ENCODE measurements at places on chromosomes 5 and 9. TPM values are rescaled to one million over a fixed set of nuclear protein-coding genes. Genes with fewer than 3 reads are reported as not detected.

The C9orf153 gene
- not detected for total RNA-seq

DNA sequence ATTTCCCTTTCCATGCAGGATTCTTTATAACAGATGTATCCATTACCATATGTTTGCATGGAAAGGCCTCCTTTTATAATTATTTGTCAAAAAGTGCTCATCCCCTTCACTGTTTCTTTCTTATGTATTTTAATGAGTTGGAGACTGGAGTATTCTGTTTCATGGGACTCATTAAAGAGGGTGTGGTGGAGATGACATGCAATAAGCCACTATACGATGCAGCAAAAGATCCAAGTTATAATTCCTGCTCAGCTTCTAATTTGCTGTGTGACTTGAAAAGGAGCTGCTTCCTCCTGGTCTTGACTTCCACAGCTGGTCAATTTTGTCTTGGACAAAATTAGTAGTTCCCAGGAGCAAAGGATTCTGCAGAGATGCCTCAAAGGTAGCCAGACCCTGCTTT, 13.9 kb downstream of the SGCD start:
- DNase-seq: no peak

DNA sequence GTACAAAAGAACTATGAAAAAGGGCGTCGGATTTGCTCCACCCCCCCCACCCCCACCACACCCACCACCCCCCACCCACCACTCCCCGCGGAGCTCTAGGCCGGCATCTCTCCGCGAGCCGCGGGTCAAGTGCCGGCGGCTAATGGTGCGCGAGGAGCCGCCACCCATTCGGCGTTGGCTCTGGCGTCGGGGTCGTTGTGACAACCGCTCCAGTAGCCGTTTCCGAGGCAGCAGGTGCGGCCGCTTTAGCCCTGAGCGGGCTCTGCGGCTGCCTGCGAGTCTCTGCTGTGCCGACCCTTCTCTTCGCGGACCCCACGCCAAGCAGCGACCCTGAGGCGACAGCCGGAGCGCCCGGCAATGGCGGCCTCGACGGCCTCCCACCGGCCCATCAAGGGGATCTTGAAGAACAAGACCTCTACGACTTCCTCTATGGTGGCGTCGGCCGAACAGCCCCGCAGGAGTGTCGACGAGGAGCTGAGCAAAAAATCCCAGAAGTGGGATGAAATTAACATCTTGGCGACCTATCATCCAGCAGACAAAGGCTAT, at the start of gene PPP1R2B:
PPP1R2B (plus strand) TSS at position 90 of the 546 bp plus-strand sequence; CDS start at position 358, 268 bp downstream.
- no peak for DNase-seq

DNA sequence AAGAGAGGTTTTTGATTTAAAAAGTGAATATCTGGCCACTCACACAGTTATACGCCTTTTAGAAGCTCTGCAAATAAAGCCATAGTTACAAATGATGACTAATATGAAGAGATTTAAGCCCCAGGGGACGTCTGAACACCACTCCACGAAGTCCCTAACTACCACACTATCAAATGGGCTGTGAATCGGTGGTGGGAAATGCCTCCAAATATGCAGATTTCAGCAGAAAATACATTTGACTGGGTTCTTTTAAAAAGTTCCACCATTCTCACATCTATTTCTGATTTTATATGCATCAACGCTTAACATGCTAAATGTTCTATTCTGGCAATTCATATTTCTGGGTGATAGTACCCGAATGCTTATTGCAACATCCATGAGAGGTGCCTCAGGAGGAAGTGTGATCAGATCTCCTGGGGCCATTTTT, 22.5 kb downstream of the TICAM2 start:
- peak; percentile 75 for DNase-seq

The STKLD1 gene
- total RNA-seq: 1.4 TPM

The FOXD4L6 gene
- total RNA-seq: not detected

- no peak for DNase-seq
These were observed 9.9 kb upstream of the CD180 start for GRCh38 chr5:67206461-67206860.

The IFNA2 gene
- not detected for total RNA-seq

DNA sequence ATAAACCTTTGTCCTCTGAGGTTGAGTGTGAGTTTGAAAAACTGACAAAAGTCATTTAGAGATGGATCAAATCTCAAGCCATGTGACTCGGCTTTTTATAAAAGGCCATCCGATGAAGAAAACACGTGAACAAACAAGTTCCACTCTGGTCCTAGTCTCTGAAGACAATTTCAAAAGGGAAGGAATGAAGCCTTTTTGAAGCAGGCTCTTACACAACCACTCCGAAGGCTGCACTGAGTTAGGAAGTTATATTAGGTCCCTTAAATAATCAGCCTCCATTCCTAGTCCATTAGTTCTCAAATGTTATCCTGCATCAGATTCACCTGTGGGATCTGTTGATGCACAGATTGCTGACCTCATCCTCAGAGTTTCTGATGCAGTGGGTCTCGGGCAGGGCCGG, 166.6 kb upstream of the HMHB1 start:
- DNase-seq: no peak

- DNase-seq: no peak
These were observed 130.7 kb upstream of the TBCA start for GRCh38 chr5:77906806-77907205.

The BAAT gene
- total RNA-seq: 0.06 TPM

DNA sequence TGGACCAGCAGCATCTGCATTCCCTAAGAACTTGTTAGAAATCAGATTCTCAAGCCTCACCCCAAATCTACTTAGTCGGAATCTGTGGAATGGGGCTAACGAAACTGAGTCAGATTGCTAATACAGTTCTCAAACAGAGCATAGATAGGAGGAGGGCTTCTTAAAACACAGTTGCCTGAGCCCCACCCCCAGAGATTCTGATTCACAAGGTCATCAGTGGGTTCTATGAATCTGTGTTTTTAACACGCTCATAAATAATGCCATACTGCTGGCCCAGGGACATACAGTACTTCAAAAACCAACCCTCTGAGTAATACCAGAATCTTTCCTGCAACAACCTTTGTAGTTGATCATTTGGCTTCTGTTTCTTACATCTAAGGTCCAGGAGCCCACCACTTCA, 32.9 kb upstream of the GARNL3 start:
- DNase-seq: no peak

DNA sequence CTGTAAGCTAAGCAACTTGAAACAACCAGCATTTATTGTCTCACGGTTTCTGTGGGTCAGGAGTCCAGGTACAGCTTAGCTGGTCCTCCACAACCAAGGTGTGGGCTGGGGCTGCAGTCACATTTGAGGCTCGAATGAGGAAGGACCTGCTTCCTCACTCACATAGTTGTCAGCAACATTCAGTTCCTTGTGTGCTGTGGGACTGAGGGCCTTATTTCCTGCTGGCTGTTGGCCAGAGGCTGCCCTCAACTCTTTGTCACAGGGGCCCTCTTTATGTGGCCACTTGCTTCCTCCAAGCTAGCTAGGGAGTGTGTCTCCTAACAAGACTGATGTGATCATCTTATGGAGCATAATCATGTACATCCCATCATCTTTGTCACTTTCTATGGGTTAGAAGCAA, 29.2 kb upstream of the SEMA4D start:
- DNase-seq: no peak

GRCh38 chr5:26259081-26259480, 779.3 kb downstream of the CDH9 start:
- DNase-seq: no peak

Data from LHCN-M2 (cell line).